ENCODE measurements at places on chromosomes 12 and 14. TPM values are rescaled to one million over a fixed set of nuclear protein-coding genes. Genes with fewer than 3 reads are reported as not detected.

The GLS2 gene
- total RNA-seq, result 1.9 TPM

The ARMH4 gene
- 0.07 TPM for total RNA-seq

The SVOP gene
- total RNA-seq, result not detected

The OR10AD1 gene
- total RNA-seq, result not detected

The PTPRB gene
- total RNA-seq, result not detected

The LRIG3 gene
- not detected for total RNA-seq

The TAS2R10 gene
- 0.46 TPM for total RNA-seq

The PRH2 gene
- total RNA-seq, result not detected

The SLC6A13 gene
- total RNA-seq, result 0.15 TPM

The GDF11 gene
- total RNA-seq, result 10.4 TPM

The TSPAN9 gene
- total RNA-seq, result not detected

GRCh38 chr12:75975702-75976101 lies 55.9 kb downstream of the PHLDA1 start:
- no peak for DNase-seq

- DNase-seq, result no peak
These were observed 103.1 kb downstream of the SCN8A start for GRCh38 chr12:51694146-51694545.

DNA sequence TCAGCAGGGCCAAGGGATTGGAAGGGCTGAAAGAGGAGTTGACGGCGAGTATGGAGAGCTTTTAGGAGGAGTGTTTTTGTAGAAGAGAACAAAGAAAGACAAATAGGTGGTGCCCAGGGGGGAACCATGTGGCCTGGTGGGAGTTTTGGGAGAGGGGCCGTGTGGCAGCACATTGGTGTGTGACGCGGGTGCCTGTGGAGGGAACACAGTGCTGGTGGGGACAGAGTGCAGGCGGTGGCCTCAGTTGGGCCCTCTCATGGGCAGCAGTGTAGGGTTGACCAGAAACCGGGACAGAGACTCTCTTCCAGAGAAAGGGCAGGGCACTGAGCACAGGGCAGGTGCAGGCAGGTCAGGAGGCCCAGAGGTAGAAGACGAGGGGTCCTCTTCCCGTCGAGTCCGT lies 56.5 kb downstream of the TECPR2 start:
- no peak for DNase-seq

DNA sequence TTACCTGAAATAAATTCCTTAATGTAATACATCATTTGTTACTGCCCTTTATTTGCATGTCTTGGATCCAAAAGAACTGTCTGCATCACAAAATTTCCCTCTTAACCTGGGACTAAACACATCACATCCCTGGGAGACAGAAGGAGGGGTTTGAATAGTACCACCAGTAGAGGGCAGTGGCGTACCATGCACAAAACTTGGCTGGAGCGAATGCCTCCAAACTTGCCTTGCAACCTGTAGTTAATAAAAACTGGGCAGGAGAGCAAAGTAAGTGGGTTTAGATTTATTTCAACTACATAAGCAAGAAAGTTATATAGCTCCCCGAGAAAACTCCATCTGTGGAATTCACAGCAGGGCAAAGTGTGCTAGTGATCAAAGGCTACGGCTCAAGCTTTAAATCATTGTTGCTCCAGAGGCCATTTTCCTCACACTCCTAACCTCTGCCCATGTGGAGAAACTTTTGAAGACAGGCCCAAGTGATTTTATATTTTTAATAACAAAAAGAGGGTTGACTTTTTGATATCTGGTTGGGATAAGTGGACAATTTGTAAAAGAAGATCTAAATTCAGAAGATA lies 1176.7 kb upstream of the SEL1L start:
- DNase-seq, result peak; percentile 48

DNA sequence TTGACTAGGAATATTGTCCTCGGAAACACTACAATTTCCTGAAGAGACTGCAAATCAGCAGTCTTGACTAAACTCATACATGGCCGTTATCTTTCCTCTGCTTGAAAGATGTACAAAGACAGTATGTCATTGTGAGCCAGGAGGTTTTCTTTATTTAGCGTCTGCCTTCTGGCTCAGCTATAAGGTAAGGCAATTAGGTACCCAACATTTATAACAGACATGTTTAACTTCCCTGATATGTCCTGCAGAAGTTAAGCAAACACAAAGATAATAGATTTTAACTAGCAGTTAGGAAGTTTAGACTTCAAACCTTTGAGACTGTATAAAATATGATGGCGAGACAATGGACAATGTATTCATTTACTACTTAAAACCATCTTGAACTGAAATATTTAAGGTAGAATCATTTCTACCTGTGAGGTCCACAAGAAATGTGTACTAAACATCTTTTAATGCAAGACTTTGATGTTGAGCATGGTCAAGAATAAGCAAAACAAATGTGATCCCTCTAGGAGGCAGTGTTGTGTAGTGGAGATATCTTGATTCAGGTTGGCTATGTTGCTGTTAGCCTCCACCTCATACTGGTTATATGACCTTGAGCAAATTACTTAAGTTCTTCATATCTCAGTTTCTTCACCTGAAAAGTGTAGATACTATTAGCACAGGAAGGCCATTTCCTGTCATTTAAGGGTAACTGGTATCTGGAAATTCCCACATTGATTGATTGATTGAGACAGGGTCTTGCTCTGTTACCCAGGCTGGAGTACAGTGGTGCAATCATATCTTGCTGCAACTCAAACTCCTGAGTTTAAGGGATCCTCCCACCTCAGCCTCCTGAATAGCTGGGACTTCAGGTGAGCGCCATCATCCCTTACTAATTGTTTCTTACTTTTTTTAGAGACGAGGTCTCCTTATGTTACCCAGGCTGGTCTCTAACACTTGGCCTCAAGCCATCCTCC lies 96.3 kb upstream of the EEA1 start:
- peak; percentile 15 for DNase-seq

GRCh38 chr12:113990250-113991223 lies 24.4 kb upstream of the RBM19 start:
- no peak for DNase-seq

- no peak for DNase-seq
These were observed 22.0 kb upstream of the SRRM4 start for GRCh38 chr12:118959348-118959747.

GRCh38 chr14:24465368-24465767 lies 22.8 kb upstream of the SDR39U1 start:
- DNase-seq, result peak; percentile 29

- no peak for DNase-seq
These were observed 43.8 kb downstream of the ATXN7L3B start for GRCh38 chr12:74581439-74581838.

DNA sequence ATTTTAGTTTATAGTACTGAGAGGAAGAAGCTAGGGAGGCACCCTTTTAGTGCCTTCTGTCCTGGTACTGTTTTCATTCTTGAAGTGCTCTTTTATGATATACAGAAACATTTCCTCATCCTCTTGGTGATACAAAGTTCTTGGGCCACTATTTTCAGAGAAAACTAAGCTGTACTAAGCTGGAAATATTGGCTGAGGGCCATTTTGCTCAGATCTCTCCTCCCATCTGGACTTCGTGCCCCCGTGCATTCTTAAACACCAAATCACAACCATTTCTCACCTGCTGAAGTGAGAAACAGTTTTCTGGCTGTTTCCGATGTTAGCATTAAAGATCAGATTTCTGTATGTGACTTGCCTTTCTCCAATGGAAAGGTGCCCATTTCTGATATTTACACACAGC lies 158.9 kb downstream of the FBXL14 start:
- DNase-seq, result no peak

GRCh38 chr12:16096273-16096849 lies 181.1 kb downstream of the SLC15A5 start:
- no peak for DNase-seq

DNA sequence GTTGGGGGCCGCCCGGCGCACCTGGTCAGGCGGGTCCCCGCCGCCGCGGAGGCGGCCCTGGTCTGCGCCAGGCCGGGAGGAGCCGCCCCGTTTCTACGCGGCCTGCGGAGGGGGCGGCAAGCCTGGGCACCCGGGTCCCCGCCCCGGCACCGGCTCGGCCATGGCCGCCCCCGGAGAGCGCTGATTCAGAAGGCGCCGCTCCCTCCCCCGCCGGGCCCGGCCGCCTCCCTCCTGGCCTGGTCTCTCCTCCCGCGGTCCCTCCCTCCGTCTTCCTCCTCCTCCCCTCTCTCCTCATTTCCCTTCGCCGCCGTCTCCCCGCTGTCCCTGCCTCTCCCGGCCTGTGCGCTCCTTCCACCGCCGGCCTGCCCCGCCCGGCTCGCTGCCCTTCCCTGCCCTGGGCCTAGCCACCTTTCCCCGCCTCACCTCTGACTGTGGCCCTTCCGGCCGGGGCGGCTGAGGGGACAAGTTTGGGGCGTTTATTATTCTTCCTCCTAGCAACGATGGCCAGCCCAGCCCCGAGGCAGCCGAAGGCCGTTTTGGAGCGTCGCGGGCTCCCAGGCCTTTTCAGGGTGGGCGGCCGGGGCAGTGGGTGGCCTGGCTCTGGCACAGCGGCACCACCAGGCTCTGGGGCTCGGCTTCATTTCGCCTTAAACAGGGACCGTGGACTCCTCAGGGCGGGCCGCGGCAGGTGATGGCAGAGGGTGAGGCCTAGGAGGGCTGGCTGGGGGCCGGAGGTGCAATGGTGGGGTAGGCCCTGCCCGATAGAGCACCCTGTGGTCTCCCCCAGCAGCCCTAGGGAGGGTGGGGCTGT lies 768 bp downstream of the CEP170B start:
- DNase-seq, result peak; percentile 21

DNA sequence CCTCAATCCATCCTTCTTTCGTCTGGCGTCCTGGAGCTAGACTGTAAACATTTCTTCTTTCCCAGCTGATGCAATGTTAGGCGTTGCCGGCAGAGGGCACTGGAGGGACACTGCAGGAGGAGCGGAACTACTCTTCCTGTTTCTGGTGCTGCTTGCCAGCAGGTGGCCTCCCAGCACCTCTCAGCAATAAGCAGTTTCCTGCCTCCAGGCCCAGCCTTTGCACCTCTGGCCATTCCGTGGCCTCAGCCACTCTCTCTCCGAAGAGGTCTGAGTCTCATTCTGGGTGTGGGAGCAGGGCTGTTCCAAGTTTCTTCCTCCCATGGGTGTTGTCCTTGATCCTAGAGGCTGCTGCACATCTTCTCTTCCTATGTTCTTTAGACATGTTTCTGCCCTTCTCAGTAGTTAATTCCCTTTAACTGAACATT lies 7.5 kb upstream of the ASPG start:
- DNase-seq, result peak; percentile 89

DNA sequence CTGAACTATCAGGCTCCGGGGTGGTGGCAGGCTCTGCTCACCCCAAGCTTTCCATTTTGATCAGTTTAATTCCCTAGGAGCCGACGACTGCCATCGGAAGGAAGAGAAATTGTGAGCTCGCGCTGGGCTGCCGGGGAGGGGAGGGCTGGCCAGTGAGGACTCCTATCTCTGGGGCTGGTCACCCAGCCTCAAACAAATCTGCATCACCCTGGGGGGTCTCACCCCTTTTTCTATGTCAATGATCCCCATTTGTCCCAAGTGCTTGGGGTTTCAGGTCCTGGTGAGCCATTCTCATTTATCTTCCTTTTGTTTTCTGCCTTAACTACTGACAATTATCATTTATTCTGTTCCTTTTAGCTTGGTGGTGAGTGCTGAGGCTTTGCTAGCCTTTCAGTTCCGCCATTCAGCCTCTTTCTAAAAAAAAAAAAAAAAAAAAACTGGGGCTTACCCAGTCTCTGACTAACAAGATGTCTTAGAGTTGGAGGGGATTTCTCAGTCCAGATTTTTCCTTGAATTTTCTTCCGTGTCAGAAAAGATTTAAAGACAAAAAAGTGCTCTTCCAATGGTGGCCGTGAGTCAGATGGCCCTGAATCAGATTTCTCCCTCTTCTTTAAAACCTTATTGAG lies 22.8 kb upstream of the USP44 start:
- no peak for DNase-seq

DNA sequence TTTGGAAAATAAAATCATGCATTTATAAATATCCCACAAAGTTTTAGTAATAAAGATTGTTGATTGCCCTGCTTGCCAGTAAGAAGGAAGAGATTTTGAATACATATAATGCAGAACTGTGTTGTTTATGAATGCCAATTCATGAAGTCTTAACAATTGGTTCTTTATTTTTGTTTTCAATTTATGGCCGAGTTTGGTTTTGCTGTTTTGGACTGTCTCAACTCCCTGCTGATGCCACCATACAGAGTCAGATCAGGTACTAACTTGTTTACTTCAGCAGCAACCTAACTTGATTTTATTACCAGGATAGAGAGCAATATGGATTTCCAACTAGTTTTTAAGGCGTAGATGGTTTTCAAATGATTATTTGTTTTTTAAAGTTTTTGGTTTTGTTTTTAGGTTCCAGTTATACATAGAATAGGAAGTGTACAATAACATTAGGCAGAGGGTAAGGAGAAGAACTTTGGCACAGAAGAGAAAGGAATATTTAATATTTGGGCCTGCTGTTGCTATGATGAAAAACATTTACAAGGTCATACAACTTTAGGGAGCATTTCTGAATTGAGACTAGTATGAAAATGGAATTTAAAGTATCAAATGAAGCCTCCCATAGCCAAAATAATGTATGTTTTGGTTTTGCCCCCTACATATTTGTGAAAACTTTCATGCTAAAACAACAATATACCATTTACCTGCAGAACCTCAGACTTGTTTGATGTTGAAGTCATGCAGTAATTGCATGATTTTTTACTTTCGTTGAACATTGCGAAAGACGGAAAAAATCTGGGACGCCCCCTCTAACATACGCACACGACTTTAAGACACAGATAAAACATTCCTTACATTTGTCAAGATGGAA lies 904 bp upstream of the FAM177A1 start:
- no peak for DNase-seq

DNA sequence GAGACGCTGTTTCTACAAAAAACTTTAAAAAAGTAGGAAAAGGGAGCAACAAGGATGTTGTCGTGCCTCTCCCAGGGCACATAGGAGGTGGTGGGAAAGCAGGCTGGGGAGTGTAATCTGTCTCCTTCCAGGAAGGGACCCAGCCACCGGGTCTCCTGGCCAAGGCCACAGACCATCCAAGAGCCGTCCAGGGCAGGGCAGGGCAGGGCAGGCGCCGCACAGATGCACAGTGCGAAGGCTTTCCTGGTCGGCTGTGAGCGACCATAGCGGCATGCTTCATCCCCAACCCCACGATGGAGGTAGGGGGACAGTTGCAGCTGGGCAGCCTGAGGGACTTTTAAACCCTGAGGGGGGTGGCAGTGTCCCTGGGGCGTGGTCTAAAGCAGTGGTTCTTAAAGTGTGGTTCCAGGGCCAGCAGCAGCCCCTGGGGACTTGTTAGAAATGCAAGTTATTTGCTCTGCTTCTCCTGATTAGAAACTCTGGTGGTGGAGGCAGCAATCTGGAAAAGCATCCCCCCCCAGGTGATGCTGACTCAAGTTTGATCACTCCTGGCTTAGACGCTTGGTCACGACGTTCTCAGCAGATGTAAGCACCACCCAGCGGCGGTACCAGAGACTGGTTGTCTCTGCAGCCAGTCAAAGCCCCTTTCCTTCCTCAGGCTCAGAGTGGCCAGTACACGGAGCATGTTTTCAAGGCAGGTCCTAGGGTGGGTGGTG lies 197.4 kb upstream of the PRMT8 start:
- DNase-seq, result no peak

DNA sequence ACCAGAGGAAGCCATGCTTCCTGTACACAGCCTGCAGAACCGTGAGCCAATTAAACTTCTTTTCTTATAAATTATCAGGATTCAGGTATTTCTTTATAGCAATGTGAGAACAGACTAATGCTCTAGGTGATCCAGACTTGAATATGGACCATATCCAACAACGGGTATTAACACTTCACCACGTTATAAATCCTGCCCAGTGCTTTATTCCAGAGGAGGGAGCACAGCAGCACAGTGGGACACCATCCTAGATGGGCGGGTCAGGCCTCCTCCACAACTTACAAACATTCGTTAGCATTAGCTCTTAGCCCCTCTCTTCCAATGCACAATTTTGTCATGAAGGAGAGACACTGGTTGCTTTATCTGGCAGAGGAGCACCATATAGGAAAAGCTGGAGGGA lies 66.0 kb downstream of the TMCC3 start:
- no peak for DNase-seq

Measured in activated CD4-positive, alpha-beta T cell treated with anti-CD3 and anti-CD28 coated beads, Interleukin-2, amount 10 ng/mL, durations not matched to agents 7 days and 5 days (primary cell).